EH (cell line): ENCODE measurements at places on chromosomes 2 and 18.

DNA sequence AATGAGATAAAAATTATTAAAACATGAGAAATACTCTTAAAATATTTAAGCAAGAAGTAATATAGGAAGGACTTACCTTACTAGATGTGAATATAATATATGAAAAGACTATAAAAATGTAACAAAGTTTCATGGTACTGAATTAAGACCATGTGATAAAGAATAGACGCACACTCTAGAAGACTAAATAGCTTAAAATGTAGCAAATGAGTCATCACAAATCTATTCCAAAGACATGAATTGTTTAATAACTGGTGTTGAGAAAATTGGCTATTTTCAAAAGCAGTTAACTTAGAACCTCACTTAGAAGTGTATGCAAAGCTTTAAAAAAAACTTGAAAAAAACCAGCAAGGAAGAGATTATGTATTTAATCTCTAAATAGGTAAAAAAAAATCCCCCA is 64.1 kb downstream of the POLE4 start:
- DNase-seq: peak; percentile 72

- no peak for DNase-seq
Observed at GRCh38 chr2:158777077-158777476, 18.0 kb upstream of the DAPL1 start.

- no peak for DNase-seq
Observed at GRCh38 chr2:201574766-201575165, 68.5 kb downstream of the TMEM237 start.

DNA sequence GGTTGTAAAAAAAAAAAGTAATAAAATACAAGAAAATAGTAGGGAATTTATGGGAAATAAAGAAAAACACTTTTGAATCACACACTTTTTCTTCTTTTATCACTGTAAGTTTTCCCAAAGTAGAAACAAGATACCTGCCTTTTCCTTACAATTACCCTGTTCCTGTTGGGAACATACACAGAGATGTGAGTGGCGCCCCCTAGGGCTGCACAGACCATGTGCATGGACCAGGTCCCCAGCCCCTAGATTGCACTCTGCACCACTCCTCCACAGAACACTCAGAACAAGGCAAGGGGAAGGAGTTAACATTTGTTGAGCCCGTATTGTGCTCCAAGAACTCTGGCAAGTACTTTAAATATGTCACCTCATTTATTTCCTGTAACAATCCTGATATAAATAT is 118.7 kb upstream of the NRP2 start:
- DNase-seq: no peak

DNA sequence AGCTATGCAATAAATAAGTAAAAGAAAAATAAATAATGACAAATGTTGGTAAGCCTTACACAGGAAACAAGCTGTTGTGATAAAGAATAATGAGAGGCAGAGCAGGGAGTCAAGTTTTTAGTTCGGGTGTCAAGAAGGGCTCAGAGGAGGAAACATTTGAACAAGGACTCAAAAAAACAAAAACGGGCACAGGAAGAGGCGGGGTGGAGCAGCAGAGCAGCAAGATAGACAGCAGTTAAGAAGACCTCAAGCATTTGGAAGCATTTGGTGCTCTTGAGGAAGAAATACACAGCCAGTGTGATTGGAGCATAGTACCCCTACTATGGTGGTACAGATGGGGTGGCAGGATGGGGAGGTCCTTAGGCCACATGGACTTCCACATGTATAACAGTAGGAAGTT is 2.8 kb downstream of the TMEM169 start:
- no peak for DNase-seq

DNA sequence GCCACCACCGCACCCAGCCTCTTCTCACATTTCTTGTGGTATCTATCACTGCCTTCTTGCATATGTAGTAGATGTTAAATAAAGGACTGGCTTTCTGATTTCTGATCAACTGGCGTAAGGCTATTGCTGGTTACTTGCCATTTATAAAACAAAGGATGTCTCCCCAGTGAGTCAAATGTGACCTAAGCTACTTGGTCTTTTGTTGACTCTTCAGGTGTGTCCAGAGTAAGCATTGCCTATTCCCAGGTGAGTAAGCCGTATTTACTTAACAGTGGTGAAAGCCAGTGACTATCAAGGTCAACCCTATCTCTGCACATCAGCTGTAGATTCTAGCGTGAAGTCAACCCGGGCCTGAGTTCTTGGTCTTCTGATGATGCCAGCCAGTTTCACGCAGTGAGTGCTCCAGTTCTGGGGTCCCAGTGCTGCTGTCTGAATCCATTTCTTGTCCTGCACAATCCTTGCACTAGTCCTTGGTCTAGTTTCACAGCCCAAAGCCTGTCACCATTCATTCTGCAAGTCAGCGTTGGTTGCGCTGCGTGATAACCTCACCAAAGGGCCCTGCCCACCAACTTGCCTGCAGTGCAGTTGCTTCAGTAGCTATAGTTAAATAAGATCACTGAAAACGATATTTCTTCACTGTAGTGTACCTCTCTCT is 120.2 kb downstream of the GBX2 start:
- DNase-seq: no peak

GRCh38 chr18:57923611-57924010 is 120.4 kb upstream of the NEDD4L start:
- no peak for DNase-seq

GRCh38 chr2:16832910-16833309 is 167.3 kb upstream of the CYRIA start:
- DNase-seq: no peak

DNA sequence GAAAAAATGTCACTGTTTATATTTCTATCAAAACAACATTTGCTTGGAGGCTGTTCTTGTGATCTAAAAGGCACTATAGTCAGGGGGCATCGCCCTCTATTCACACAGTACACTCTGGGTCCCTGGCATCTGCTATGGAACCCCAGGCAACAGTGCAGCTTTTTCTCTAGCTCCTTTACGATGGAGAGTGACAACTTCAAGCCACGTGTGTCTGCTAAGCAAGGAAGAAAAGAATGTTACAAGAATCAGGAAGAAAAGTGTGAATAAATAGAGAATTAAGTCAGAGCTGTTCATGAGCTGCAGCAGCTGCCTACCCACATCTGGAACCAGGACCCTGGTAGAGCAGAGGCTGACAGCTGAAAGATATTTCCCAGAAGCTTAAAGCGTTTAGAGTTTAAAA is 11.2 kb downstream of the RND3 start:
- peak; percentile 50 for DNase-seq

GRCh38 chr2:120456867-120457266 is 110.9 kb downstream of the INHBB start:
- no peak for DNase-seq

DNA sequence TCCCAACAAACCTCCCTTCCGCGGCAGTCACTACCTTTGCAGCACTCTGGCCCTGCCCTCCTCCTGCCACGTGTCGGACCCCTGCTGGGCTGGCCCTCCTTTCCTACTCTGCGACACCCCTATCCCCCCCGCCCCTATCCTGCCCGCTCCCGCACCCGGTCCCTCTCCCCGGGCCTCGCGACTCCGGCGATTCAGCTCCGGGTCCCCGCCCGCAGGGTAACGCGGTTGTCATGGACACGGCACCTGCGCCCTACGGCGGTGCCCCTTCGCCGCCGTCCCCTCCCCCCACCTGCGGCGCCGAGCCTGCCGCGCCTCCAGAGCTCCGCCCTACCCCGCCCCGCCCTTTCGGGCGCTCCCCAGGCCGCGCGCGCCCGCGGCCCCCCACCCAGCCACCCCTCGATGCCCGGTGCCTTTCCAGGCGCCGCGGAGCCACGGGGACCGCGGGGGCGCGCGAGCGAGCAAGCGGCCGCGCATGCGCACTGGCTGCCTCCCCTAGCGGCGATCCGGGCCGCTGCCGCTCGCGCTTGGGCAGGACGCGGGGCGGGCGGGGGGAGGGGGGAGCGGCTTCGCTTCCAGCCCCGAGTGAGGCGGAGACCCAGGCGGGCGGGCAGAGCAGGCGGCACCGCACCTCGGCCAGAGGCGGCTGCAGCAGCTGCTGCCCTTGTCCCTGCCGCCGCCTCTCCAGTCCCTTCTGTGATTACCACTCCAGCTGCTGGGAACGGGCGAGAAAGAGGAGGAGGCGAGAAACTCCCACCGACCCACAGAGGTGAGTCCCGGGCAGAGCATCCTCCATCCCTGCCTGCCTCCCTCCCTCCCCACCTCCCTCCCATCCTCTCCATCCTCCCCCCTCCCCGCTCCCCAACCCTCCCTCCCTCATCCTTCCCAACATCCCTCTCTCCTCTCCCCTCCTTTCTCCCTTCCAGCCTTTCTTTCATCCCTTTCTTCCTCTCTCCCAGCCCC is at the start of gene CTNNA2:
Gene CTNNA2 (plus strand): TSS at position 610 of the 960 bp plus-strand sequence.
- peak; percentile 1 for DNase-seq

- DNase-seq: no peak
Observed at GRCh38 chr2:229873123-229873581, 48.7 kb downstream of the TRIP12 start.

GRCh38 chr2:203626952-203627681 is 79.3 kb upstream of the CD28 start:
- DNase-seq: peak; percentile 95

- peak; percentile 46 for DNase-seq
Observed at GRCh38 chr18:51089691-51090090, 59.7 kb downstream of the SMAD4 start.

GRCh38 chr2:88114889-88115288 is 13.0 kb downstream of the FABP1 start:
- no peak for DNase-seq

- no peak for DNase-seq
Observed at GRCh38 chr2:47686018-47686417, 96.9 kb upstream of the MSH6 start.

DNA sequence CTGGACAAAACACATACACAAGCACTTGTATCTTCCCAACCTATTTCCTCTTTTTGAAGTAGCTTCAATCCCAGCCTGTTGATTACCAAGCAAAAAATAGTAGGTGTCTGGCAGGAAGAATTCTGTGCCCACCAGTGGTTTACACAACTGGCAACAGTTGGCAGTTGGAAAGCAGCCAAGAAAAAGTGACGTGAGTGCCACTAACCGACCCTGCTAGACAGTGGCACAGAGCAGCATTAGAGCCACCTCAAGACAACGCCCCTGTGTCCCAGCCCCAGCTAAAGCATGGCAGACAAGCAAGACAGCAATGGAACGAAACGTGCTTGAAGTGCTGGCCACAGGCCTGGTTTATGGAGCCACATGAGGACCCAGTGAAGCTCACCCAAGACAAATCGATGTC is 379.6 kb downstream of the FBXO15 start:
- DNase-seq: no peak

GRCh38 chr2:25229279-25230197 is 61.2 kb upstream of the POMC start:
- DNase-seq: peak; percentile 13

DNA sequence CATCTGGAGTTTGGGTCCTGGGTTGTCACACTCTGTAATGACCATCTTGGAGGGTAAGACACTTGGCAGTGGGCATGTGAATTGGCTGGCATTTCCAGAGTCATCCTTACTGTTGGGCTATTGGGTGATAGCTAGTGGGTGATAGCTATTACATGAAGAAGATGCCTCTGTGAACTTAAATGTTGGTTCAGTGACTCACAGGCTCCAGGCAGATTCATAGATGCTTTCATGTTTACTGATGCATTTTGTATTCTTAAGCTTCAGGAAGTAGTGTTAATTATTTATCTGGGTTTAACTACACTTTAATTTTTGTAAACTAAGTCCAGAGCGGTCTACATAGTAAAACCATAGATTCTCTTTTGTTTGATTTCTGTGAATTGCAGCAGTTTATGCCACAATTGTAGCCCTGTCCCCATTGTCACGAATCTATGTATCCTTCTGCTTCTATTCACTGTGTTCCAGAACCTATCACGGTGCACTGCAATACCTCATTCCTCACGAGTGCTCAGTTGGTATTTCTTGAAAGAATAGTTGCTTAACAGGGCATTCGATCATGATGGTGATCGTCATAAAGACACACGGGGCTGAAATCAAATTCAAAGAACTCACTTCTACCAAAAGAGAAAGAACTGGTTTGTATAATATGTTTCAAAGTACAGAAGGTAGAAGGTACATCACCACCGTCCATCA is 79.7 kb downstream of the GBX2 start:
- peak; percentile 60 for DNase-seq

GRCh38 chr2:42663828-42664227 is 95.4 kb downstream of the MTA3 start:
- DNase-seq: no peak

DNA sequence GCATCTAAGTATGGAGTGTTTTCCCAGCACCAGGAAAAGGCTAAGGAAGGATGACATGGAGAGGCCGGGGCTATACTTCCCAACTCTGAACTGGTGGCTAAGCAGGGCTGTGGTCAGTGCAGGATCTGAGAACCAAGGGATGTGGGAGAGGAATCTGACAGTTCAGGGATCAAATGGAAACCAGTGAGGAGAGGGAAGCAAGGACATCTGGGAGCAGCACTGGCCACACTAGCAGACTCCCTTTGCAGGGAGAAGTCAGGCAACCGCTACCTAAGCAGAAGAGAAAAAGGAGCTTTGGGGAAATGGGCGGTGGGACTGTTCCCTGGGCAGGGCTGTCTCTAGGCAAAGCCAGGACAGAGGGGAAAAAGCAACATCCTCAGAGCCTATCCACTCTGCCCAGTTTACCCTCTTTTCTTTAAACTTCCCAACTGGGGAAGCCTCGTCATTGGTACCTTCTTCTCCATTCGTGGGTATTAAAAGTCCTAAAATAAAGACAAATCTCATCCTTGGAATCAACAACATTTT is 105.8 kb upstream of the MEIS1 start:
- no peak for DNase-seq

- no peak for DNase-seq
Observed at GRCh38 chr2:26001743-26002351, 19.6 kb upstream of the KIF3C start.

- peak; percentile 96 for DNase-seq
Observed at GRCh38 chr2:201798252-201798913, 8.0 kb upstream of the CDK15 start.

- no peak for DNase-seq
Observed at GRCh38 chr2:28637066-28638047, 114.3 kb upstream of the PPP1CB start.

- DNase-seq: no peak
Observed at GRCh38 chr2:15040429-15041084, 408.0 kb downstream of the LRATD1 start.

- DNase-seq: no peak
Observed at GRCh38 chr2:209236377-209236776, 187.5 kb upstream of the MAP2 start.

DNA sequence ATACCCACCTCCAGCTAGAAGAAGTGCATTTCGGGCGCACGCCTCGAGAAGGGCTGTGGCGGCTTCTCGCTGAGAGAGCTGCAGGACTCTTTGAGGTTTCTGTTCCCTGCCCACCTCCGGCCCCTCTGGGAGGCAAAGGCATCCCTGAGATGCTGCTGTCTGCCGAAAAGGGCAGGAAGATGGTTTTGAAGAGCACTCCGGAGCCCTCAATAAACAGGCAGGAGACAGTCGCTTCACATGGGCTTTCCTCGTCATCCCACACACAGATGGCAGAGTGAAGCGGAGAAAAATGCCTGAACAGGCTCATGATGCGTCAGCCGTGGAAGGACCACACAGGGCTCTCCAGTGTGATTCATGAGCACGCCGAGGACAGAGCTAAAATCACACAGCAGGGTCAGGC is 25.4 kb upstream of the GLI2 start:
- peak; percentile 73 for DNase-seq

- DNase-seq: peak; percentile 54
Observed at GRCh38 chr2:120486946-120487345, 141.0 kb downstream of the INHBB start.

GRCh38 chr2:227414846-227415245 is 27.1 kb upstream of the SCYGR1 start:
- DNase-seq: peak; percentile 52
